WTC11 (cell line): ENCODE measurements at places on chromosomes 1 and 21. TPM values are rescaled to one million over a fixed set of nuclear protein-coding genes. Genes with fewer than 3 reads are reported as not detected.

The YBX1 gene
- 1,098 to 1,172 TPM (median 1,151 TPM) in 3 replicates for total RNA-seq

The IGSF21 gene
- 28.0 to 30.5 TPM (median 28.5 TPM) in 3 replicates for total RNA-seq

The CLCA1 gene
- 0.07 to 0.14 TPM (median 0.11 TPM) in 3 replicates for total RNA-seq

The TNFSF18 gene
- not detected in 3 replicates for total RNA-seq

The FCER1A gene
- not detected in 3 replicates for total RNA-seq

The PLA2G2A gene
- total RNA-seq: 1.2 to 2.6 TPM (median 1.9 TPM) in 3 replicates

The SLC19A1 gene
- total RNA-seq: 27.7 to 29.8 TPM (median 28.3 TPM) in 3 replicates

The OR2L3 gene
- not detected in 3 replicates for total RNA-seq

The RNU1-1 gene
- 1,028 to 1,267 TPM (median 1,197 TPM) in 3 replicates for total RNA-seq

The S100A11 gene
- 126 to 181 TPM (median 163 TPM) in 3 replicates for total RNA-seq

The WNT2B gene
- total RNA-seq: 1.0 to 1.2 TPM (median 1.0 TPM) in 3 replicates

DNA sequence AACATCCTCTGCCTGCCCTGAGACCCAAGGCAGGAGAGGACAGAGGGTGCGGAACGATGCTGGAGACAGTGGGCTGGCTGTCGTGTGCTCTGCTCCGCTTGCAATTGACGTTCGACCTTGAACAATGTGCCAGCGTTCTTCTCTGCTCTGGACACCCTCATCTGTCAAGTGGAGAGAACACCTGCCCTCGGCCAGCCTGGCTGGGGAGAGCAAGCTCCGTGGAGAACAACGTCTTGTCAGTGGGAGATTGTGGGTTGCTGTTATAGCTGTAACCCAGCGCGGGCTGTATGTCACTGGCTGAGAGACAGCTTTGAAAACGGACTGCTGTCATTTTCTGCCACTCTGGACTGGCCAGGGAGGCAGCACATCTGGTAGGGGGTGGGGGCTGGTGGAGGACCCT, 14.7 kb downstream of the KIAA1614 start:
- DNase-seq: no peak
- H3K4me1 ChIP-seq: peaks cover 59% of the 10 kb centered on the region
- no peaks in the 10 kb centered on the region for H3K36me3 ChIP-seq
- peak overlapping the region; percentile 80; the same call in 1 of the 2 replicates for H3K27ac ChIP-seq
- H3K27me3 ChIP-seq: no peaks in the 10 kb centered on the region

- H3K4me1 ChIP-seq: no peaks in the 10 kb centered on the region
- H3K27ac ChIP-seq: no peak overlapping the region
- no peak overlapping the region for H3K4me3 ChIP-seq
- H3K27me3 ChIP-seq: no peaks in the 10 kb centered on the region
- peaks cover 16% of the 10 kb centered on the region for H3K36me3 ChIP-seq
- DNase-seq: no peak
Observed at GRCh38 chr1:70290218-70290617, 64.3 kb downstream of the ANKRD13C start.

DNA sequence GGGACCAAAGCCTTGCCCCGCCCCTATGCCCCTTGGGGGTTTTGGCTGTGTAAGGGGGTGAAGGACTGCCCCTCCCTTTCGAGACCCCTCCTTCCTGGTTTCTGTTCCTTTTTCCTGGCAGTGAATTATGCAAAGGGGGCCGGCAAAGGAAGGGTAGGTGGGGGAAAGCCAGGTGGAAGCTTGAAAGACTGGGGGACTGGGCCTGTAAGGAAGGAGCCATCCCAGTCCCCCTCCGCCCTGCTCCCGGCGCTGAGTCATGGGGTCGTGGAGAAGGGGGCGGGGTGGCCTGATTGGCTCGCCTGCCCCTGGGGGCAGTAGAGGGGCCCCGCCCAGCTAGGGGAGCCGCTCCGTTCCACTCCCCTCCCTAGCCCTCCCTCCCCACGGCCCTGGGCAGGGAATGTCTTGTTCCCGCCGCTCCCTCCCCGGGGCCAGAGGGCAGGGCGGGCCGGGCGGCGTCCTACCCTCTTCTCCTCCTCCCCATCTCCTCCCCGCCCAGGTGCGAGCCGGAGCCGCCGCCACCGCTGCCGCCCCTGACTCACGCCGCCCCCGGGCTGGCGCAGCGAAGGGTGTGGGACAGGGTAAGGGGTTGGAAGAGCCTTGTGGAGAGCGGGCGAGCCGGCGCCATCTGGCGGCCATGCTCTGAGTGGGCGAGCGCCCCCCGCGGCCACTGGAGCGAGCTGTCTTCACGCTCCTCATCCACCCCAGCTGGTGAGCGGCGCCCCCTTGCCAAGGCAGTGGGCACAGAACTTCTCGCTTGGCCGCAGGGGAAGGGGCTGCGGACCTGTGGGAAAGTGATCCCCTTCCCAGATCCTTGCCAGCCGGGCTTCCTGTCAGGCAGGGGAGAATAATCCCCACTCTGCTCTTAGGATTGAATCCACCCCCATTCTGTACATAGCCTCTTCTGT, 14.7 kb downstream of the ZBTB7B start:
- H3K27ac ChIP-seq: peak overlapping the region; percentile 70
- H3K4me1 ChIP-seq: peaks cover 46% of the 10 kb centered on the region
- peak; percentile 93 for DNase-seq
- peaks cover 4% of the 10 kb centered on the region; the same call in 1 of the 2 replicates for H3K27me3 ChIP-seq
- peaks cover 8% of the 10 kb centered on the region; the same call in 1 of the 2 replicates for H3K36me3 ChIP-seq

- H3K36me3 ChIP-seq: peaks cover 27% of the 10 kb centered on the region
- no peak overlapping the region for H3K27ac ChIP-seq
Observed at GRCh38 chr1:2875707-2876561, 74.4 kb upstream of the TTC34 start.

GRCh38 chr1:40132383-40133311, 28.5 kb upstream of the RLF start:
- no peaks in the 10 kb centered on the region for H3K36me3 ChIP-seq
- H3K27me3 ChIP-seq: peaks cover 6% of the 10 kb centered on the region
- H3K4me3 ChIP-seq: no peak overlapping the region
- no peak for DNase-seq
- H3K27ac ChIP-seq: no peak overlapping the region

DNA sequence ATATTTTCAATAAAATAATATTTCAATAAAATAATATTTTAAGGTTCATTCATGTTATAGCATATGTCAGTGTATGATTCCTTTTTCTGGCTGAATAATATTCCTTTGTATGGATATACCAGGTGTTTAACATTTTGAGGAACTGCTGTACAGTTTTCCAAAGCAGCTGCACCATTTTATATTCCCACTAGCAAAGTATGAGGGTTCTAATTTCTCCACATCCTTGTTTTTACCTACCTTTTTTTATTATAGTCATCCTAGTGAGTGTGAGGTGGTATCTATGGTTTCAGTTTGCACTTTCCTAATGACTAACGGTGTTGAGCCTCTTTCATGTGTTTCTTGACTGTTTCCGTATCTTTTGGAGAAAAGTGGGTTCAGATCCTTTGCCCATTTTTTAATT, 5.2 kb downstream of the DEGS1 start:
- no peak for DNase-seq
- peaks cover 17% of the 10 kb centered on the region for H3K4me1 ChIP-seq
- H3K27ac ChIP-seq: no peak overlapping the region
- no peak overlapping the region for H3K4me3 ChIP-seq

- no peak for DNase-seq
- H3K27me3 ChIP-seq: no peaks in the 10 kb centered on the region
- no peak overlapping the region for H3K4me3 ChIP-seq
- no peak overlapping the region for H3K27ac ChIP-seq
Observed at GRCh38 chr21:27647921-27648320, 681.0 kb upstream of the ADAMTS5 start.

GRCh38 chr1:240099748-240100147, 8.1 kb downstream of the FMN2 start:
- no peak overlapping the region for H3K4me3 ChIP-seq
- no peaks in the 10 kb centered on the region for H3K27me3 ChIP-seq
- no peaks in the 10 kb centered on the region for H3K36me3 ChIP-seq
- DNase-seq: no peak
- H3K27ac ChIP-seq: no peak overlapping the region

DNA sequence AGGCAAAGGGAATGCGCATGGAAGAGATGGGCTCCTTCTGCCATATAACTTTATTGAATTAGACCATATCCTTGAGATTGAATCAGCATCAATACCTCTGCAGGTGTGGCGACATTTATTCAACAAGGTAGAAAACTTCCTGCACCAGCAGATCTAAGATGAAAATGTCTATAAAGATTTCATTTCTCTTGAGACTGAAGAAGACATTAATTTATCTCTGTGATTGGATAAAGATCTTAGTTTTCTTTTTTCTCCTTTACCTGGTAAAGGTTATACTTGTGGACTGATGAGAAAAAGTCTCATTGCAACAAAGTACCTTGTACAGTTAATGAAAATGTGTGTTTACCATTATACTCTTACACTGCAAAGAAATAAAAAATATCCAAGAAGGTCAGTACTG, at the start of gene OR2T8:
OR2T8 (plus strand) TSS at position 301 of the 400 bp plus-strand sequence. CDS start 766 bp downstream, outside the sequence.
- H3K27me3 ChIP-seq: peaks cover 3% of the 10 kb centered on the region
- no peak within 1 kb of the TSS for H3K27ac ChIP-seq
- no peak for DNase-seq
- peaks cover 14% of the 10 kb centered on the region; the same call in 1 of the 2 replicates for H3K36me3 ChIP-seq

GRCh38 chr1:155466996-155467395, 95.6 kb downstream of the ASH1L start:
- H3K27me3 ChIP-seq: no peaks in the 10 kb centered on the region
- H3K36me3 ChIP-seq: peaks cover 16% of the 10 kb centered on the region
- H3K27ac ChIP-seq: no peak overlapping the region
- H3K4me3 ChIP-seq: no peak overlapping the region
- no peaks in the 10 kb centered on the region for H3K4me1 ChIP-seq

GRCh38 chr1:30601316-30602085, 121.9 kb downstream of the MATN1 start:
- no peak for DNase-seq
- H3K27me3 ChIP-seq: peaks cover 3% of the 10 kb centered on the region; the same call in 1 of the 2 replicates
- no peaks in the 10 kb centered on the region for H3K36me3 ChIP-seq

GRCh38 chr1:75132812-75133619, 1.2 kb upstream of the LHX8 start:
- peaks cover 79% of the 10 kb centered on the region for H3K4me1 ChIP-seq
- H3K36me3 ChIP-seq: no peaks in the 10 kb centered on the region
- no peak overlapping the region for H3K27ac ChIP-seq
- H3K27me3 ChIP-seq: peaks cover 100% of the 10 kb centered on the region
- H3K4me3 ChIP-seq: peak overlapping the region; percentile 95

DNA sequence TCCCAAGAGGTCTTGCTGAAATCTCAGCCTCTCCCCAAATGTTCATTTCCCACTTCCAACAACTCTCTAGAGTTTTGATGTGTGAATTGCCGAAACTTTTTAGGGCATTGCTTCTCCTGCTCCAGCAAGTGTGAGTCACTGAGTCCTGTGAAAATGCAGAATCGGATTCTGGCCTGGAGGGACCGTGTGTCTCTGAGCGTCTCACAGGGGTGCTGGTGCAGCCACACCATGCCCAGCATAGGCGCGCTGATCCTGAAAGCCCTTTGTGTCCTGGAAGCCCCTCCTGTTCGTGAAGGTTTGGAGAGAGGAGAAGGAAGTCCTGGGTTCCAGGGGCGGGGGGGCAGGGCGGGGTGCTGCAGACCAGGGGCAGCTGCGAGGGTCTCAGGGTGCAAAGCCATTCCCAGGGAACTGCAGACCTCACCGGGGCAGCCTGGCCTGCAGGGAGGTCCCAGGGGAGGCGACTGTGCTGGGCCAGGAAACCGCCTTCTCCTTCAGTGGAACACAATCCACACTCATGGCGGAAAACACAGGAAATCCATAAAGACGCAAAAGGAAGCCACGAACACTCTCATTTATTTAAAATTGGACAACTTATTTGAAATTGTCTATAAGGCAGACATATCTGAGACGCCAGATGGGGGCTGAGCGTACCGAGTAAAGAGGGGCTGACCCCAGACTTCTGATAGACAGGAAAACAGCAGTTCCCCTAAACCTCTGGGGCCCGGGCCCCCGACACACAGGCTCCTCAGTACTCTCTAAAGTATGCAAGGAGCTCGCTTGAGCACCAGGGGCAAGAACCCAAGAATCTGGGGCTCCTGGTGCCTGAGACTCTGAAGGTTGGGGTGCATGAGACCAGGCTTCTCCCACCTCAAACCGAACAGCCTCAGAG, 43.5 kb upstream of the ADARB1 start:
- peaks cover 33% of the 10 kb centered on the region for H3K4me1 ChIP-seq
- H3K36me3 ChIP-seq: peaks cover 2% of the 10 kb centered on the region; the same call in 1 of the 2 replicates
- H3K27me3 ChIP-seq: peaks cover 10% of the 10 kb centered on the region; the same call in 1 of the 2 replicates
- peak overlapping the region; percentile 51 for H3K27ac ChIP-seq
- no peak for DNase-seq

GRCh38 chr1:1232208-1232795, at the start of gene B3GALT6:
Gene B3GALT6, plus strand, starts transcription at chr1:1232237. Its CDS starts 42 bp downstream, at chr1:1232279.
- DNase-seq: no peak
- H3K4me1 ChIP-seq: peaks cover 10% of the 10 kb centered on the region
- H3K36me3 ChIP-seq: peaks cover 10% of the 10 kb centered on the region

- H3K27ac ChIP-seq: no peak overlapping the region
- H3K4me3 ChIP-seq: no peak overlapping the region
- no peak for DNase-seq
Observed at GRCh38 chr21:32496568-32496967, 84.1 kb downstream of the EVA1C start.

DNA sequence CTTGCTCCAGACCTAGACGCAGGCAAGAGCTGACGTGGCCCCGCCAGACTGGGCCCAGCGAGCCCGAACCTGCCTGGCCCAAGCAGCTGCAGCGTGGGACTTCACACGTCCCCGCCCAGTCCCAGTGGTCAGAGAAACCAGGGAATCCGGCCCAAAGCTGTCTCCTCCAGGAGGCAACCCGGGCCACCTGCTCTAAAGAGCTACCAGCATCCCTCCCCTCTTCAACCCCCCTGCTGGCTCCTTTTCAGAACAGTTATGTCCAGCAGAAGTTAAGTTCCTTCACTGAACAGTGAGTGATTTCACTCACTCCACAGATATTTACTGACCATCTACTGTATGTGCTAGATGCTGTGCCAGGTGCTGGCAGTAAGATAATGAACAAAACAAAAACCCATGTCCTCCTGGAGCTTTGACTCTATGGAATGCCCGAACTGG, 2.1 kb upstream of the EFNA1 start:
- no peak overlapping the region for H3K27ac ChIP-seq
- peak overlapping the region; percentile 61 for H3K4me3 ChIP-seq
- peak; percentile 41 for DNase-seq

GRCh38 chr1:14009582-14009981, 309.6 kb downstream of the PRDM2 start:
- no peak overlapping the region for H3K27ac ChIP-seq
- peaks cover 10% of the 10 kb centered on the region for H3K36me3 ChIP-seq
- H3K27me3 ChIP-seq: peaks cover 14% of the 10 kb centered on the region
- peaks cover 11% of the 10 kb centered on the region for H3K4me1 ChIP-seq

- no peak overlapping the region for H3K27ac ChIP-seq
- H3K36me3 ChIP-seq: peaks cover 56% of the 10 kb centered on the region
- peaks cover 12% of the 10 kb centered on the region for H3K4me1 ChIP-seq
- H3K27me3 ChIP-seq: no peaks in the 10 kb centered on the region
Observed at GRCh38 chr1:200658037-200658818, 11.5 kb downstream of the DDX59 start.

GRCh38 chr21:18743531-18743930, 339.9 kb upstream of the TMPRSS15 start:
- no peak overlapping the region for H3K27ac ChIP-seq
- peaks cover 11% of the 10 kb centered on the region for H3K4me1 ChIP-seq
- no peak for DNase-seq
- no peak overlapping the region for H3K4me3 ChIP-seq
- H3K36me3 ChIP-seq: no peaks in the 10 kb centered on the region
